Endodermal cell (in vitro differentiated cells): ENCODE measurements at places on chromosomes 6 and 20. TPM values are rescaled to one million over a fixed set of nuclear protein-coding genes. Genes with fewer than 3 reads are reported as not detected.

GRCh38 chr6:19303383-19303782 is 533.8 kb upstream of the ID4 start:
- no peaks in the 10 kb centered on the region for H3K36me3 ChIP-seq
- no peak for DNase-seq
- H3K4me3 ChIP-seq: no peak overlapping the region
- H3K27ac ChIP-seq: no peak overlapping the region
- H3K4me1 ChIP-seq: no peaks in the 10 kb centered on the region

GRCh38 chr6:25392372-25392771 is 113.2 kb downstream of the CARMIL1 start:
- H3K27ac ChIP-seq: no peak overlapping the region
- H3K4me3 ChIP-seq: no peak overlapping the region
- peaks cover 3% of the 10 kb centered on the region for H3K4me1 ChIP-seq
- no peak for DNase-seq
- H3K36me3 ChIP-seq: no peaks in the 10 kb centered on the region

DNA sequence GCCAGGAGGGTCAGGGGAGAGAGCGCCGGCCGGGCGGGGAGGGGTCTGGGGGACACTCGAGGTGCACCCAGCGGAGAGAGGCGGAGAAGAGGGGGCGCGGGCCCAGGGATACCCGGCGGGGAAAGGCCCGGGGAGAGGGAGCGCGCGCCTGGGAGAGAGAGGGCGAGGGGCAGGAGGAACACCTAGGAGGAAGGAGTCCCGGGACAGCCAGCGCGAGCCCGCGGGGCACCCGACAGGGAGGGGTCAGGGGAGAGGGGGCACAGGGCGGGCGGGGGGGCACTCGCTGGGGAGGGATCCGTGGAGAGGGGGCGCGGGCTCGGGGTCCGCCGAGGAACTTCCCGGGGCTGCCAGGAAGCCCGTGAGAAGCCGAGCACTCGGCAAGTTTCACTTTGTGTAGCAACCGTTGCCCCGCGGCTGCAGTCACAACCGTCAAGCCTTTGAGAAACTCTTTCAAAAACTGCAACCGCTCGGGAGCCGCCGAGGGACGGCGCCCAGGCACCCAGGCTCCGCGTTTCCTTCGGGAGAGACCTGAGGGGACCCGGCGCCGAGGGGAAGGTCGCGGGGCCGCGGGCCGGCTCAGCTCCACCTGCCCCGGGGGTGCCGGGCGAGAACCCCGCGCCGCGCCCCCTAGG is 471 bp downstream of the EZR start:
- DNase-seq: peak; percentile 87
- H3K4me1 ChIP-seq: peaks cover 3% of the 10 kb centered on the region
- no peaks in the 10 kb centered on the region for H3K27me3 ChIP-seq
- peaks cover 29% of the 10 kb centered on the region for H3K36me3 ChIP-seq

DNA sequence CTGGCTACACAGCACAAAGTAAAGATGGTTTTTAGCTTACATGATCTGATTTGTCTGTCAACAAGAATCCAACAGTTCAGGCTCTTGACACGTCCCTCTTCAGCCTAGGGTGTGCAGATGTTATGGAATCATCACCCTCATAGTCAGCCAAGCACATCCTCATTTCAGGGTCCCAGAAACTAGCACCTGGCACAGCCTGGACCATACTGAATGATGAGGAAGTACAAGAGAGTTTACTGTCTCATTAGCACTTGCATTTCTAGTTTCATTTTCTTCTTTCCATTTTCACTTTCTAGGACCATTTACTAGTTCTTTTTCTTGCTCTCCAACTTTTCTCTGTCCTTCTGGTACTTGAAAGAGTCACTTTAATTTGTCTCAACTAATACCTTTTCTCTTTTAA is 6.5 kb downstream of the RIPOR2 start:
- H3K36me3 ChIP-seq: no peaks in the 10 kb centered on the region
- no peaks in the 10 kb centered on the region for H3K27me3 ChIP-seq
- peaks cover 22% of the 10 kb centered on the region for H3K4me1 ChIP-seq
- DNase-seq: no peak

DNA sequence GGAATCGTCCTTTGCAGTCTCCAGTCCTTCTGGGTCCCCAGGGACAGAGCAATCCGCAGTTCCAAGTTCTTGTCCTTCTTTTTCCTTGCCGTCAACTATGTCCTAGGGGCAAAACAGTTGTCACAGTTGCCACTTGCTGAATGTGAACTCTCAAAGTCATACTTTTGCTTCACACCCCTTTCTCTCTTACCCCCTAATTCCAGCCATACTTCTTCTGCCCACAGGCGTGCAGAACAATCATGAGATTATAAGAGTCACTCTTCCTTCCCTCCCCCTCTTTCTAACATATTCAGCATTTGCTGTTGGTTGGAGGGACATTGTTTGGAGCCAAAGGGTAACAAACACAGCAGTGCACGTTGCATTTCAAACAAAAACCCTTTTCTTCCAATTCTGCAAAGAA is 74.4 kb downstream of the BCAS1 start:
- H3K27me3 ChIP-seq: no peaks in the 10 kb centered on the region
- no peak for DNase-seq
- no peaks in the 10 kb centered on the region for H3K36me3 ChIP-seq
- no peaks in the 10 kb centered on the region for H3K4me1 ChIP-seq
- no peak overlapping the region for H3K27ac ChIP-seq

DNA sequence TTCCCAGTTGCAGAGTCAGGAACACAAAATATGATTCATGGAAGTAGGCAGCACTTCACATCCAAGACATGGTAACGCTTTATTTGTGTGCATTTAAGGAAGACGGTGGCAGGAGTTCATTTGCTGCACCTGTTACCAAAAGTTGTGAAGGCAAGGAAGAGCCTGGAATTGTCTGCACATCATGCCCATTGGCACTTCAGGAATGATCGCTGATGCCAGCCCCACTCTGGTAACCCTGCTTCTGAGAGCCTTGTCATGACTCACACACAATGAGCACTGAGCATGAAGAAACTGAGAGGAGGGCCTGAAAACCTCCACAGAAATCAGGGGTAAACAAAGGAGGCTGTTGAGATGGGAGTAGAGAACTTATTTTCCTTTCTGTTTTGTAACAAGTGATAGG is 181.1 kb downstream of the RPS12 start:
- H3K4me3 ChIP-seq: no peak overlapping the region
- no peaks in the 10 kb centered on the region for H3K4me1 ChIP-seq
- H3K27ac ChIP-seq: no peak overlapping the region
- DNase-seq: no peak

DNA sequence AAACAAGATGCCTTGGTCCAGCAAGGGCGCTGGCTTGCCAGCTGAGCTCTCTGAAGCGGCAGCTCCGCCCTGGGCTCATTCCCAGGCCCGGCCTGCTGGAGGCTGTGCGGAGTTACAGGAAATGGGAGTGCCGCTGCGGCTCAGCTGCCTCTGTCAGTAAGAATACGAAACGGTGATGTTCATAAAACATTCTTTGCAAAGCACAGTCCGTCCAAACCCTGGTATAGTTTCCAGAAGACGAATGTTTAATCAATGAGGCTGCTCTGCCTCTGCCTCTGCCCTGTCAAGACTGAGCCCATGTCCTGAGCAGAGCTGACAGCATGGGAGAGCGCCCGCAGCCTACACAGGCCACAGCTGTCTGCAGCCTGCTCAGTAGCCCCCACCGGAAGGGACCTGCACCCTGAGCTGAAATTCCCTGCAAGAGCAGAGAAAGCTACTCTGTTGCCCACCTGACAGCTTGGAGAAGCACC is 153.3 kb upstream of the SNX9 start:
- H3K36me3 ChIP-seq: no peaks in the 10 kb centered on the region
- no peaks in the 10 kb centered on the region for H3K27me3 ChIP-seq
- peak; percentile 89 for DNase-seq
- H3K27ac ChIP-seq: peak overlapping the region; percentile 9
- H3K4me3 ChIP-seq: no peak overlapping the region
- H3K4me1 ChIP-seq: peaks cover 7% of the 10 kb centered on the region

DNA sequence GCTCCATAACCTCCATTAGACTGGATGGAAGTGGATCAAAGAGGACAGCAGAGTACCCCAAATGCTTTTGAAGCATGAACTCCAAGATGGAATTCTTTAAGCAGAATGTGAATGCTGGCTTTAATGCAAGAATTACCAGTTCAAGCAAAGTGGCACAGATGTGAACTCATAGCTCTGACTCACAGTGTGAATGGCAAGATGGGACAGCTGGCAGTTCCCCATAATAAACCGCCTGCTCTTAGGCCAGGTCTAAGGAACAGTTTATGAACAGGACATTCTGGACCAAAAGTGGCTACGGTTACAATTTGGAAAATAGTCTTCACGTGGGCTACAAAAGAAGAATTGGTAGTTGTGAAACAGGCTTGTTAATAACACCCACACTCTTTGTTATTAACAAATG is 76.5 kb downstream of the SPTLC3 start:
- no peaks in the 10 kb centered on the region for H3K36me3 ChIP-seq
- H3K27me3 ChIP-seq: no peaks in the 10 kb centered on the region
- DNase-seq: no peak
- H3K27ac ChIP-seq: no peak overlapping the region
- H3K4me1 ChIP-seq: no peaks in the 10 kb centered on the region

DNA sequence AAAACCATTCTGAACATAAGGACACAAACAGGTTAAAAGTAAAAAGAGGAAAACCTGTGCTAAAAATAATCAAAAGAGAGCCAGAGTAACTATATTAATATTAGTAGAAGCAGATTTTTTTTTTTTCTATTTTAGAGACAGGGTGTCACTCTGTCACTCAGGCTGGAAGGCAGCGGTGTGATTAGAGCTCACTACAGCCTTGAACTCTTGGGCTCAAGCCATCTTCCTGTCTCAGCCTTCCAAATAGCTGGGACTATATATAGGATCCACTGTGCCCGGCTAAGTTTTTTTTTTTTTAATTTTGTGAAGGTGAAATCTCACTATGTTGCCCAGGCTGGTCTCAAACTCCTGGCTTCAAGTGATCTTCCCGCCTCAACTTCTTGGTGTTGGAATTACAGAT is 33.4 kb upstream of the PLN start:
- no peaks in the 10 kb centered on the region for H3K36me3 ChIP-seq
- peaks cover 3% of the 10 kb centered on the region for H3K4me1 ChIP-seq
- H3K27ac ChIP-seq: no peak overlapping the region
- H3K4me3 ChIP-seq: no peak overlapping the region

GRCh38 chr6:150830439-150831165 is 34.9 kb upstream of the MTHFD1L start:
- H3K27me3 ChIP-seq: no peaks in the 10 kb centered on the region
- H3K36me3 ChIP-seq: no peaks in the 10 kb centered on the region
- H3K4me3 ChIP-seq: no peak overlapping the region
- H3K4me1 ChIP-seq: no peaks in the 10 kb centered on the region

GRCh38 chr6:131754715-131755567 is 44.1 kb upstream of the CTAGE9 start:
- DNase-seq: no peak
- H3K4me1 ChIP-seq: no peaks in the 10 kb centered on the region
- no peak overlapping the region for H3K27ac ChIP-seq
- H3K36me3 ChIP-seq: no peaks in the 10 kb centered on the region
- H3K4me3 ChIP-seq: no peak overlapping the region
- no peaks in the 10 kb centered on the region for H3K27me3 ChIP-seq

DNA sequence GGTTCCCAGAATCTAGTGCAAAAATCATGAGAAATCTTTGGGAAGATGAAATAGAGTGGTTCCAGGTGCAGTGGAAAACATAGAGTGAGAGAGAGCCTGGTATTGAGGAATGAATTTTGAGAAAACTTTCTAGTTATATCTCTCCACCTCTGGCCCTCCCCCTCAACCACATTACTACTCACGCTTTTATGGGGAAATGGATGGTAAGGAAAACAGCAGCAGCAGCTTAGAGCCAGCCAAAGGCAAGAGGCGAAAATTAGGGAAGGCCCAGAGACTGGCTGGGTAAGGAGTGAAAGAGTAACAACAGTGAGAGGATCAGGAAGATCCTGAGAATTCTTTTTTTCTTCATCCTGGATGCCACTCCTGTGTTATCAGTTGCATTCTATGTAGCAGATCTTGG is 187.9 kb upstream of the ECI2 start:
- H3K4me3 ChIP-seq: no peak overlapping the region
- no peaks in the 10 kb centered on the region for H3K36me3 ChIP-seq
- DNase-seq: no peak
- no peak overlapping the region for H3K27ac ChIP-seq

DNA sequence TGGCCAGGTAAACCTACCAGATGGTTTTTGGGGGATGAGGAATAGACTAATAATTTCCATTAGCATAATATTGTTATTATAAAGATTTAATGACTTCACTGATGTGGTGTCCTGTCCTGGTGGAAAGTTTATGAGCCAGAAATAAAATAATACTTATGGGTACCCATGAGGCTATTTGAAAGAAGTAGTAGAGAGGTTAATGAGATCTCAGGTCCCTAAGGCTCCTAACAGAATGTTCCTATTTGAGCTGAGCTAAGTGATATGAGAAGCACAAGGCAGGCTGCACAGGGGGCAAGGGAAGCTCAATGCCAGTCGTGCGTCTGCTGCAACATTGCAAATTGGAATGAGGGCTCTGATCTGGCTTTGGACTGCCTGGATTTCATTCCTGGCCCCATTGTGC is 174.1 kb downstream of the BMP2 start:
- H3K27me3 ChIP-seq: no peaks in the 10 kb centered on the region
- H3K4me1 ChIP-seq: peaks cover 13% of the 10 kb centered on the region
- no peak for DNase-seq
- no peak overlapping the region for H3K4me3 ChIP-seq
- H3K27ac ChIP-seq: no peak overlapping the region

DNA sequence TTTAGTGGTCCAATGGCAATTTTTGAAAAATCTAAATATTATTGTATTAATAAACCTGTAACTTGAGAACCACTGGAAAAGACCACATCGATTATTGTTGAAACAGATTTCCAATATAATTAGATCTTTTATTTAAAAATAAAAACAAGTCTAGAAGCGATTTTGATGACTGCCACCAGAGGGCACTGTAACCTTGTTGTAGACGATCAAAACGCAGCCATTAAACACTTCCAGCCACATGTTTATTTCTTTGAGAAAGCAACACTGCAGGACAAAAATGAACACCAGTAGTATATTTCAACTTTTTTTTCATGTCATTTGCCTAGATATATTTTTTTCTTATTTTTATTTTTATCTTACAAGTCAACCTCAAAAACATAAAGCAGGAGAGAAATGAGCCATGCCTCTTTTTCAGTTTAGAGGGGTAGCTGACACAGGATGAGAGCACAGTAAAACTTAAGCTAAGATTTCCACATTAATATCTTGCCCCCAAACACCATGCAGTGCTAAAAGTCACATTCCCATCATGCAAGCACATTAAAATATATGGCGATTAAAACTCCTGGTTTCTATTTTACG is 115.4 kb downstream of the OPRM1 start:
- DNase-seq: peak; percentile 70
- H3K27me3 ChIP-seq: no peaks in the 10 kb centered on the region
- H3K36me3 ChIP-seq: no peaks in the 10 kb centered on the region
- no peak overlapping the region for H3K4me3 ChIP-seq

Gene PRSS35
- 3.8 to 4.6 TPM (median 4.5 TPM) in 3 replicates for total RNA-seq

Gene MAN1A1
- total RNA-seq: 41.6 and 43.7 TPM in 2 replicates

Gene RPP21
- total RNA-seq: 54.0 to 73.0 TPM (median 59.7 TPM) in 3 replicates

Gene NNAT
- 14.6 to 27.6 TPM (median 27.3 TPM) in 3 replicates for total RNA-seq

Gene GRM4
- total RNA-seq: 3.1 to 6.4 TPM (median 3.5 TPM) in 3 replicates

Gene OTOR
- not detected in 3 replicates for total RNA-seq
